ENCODE measurements at places on chromosomes 6 and 20. TPM values are rescaled to one million over a fixed set of nuclear protein-coding genes. Genes with fewer than 3 reads are reported as not detected.

GRCh38 chr20:8434326-8434876 lies 302.3 kb downstream of the PLCB1 start:
- no peak for DNase-seq

The GMEB2 gene
- 12.7 TPM for total RNA-seq

- peak; percentile 41 for DNase-seq
These were observed 21.0 kb upstream of the PRELID3B start for GRCh38 chr20:59063358-59064213.

DNA sequence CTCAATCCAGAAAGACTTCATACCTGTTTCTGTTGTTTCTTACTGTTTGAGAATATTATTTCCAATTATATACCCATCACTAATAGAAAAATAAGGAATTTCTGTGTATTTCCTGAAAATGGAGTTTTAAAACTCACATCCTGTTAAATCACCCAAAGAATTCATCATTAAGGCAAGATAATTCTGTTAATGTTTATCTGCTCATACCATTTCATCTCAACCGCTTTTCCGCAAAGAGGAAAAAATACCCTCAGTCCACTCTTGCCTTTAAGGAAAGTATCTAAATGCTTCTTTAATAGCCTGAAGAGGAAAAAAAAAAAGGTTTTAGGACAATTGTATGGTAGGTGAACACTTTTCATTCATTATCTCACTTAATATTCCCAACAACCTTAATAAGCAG lies 7.3 kb downstream of the TPMT start:
- no peak for DNase-seq

- DNase-seq, result no peak
These were observed 109.9 kb downstream of the RIN2 start for GRCh38 chr20:19867940-19868371.

DNA sequence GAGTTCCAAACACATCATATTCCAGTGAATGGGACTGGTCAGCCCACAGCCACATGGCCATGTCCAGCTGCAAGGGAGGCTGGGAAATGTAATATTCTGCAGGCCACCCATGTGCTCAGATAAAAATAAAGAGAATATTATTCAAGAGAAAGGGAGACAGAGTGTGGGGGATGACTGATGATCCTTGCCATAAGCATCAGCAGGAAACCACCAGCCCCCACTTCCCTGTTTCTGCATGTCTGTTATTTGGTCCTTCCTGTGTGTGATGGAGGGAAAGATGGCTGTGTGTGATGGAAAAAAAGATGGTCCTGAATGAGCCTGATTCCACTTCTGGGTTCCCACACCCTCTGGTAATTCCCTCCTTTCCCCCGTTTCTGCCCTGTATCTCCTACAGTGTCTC lies 13.1 kb upstream of the RSPO4 start:
- no peak for DNase-seq

GRCh38 chr6:1347161-1347560 lies 35.3 kb downstream of the FOXQ1 start:
- no peak for DNase-seq

GRCh38 chr6:111864138-111865048 lies 8.9 kb downstream of the FYN start:
- DNase-seq, result no peak

- no peak for DNase-seq
These were observed 81.3 kb upstream of the BHLHE23 start for GRCh38 chr20:63087872-63088680.

DNA sequence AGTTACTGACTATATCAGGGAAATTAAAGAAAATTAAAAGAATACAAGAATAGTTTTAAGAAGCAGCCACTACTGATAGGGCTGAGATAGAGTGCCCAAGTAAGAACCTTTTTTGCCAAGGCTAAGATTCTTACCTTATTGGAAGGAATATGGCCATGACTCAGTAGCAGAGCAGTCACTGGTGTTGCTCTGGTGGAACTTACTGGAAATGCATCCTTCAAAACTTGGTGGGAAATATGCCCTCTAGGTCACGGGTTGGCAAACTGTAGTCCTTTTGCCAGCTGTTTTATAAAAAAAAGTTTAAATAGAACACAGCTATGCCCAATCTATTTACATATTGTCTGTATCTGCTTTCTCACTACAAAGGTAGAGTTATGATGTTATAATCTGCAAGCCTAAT lies 6.0 kb downstream of the HSF2 start:
- DNase-seq, result peak; percentile 59

The TENT5A gene
- total RNA-seq, result 17.6 TPM

- DNase-seq, result no peak
These were observed 117.9 kb downstream of the GMDS start for GRCh38 chr6:2127484-2127911.

- no peak for DNase-seq
These were observed 32.1 kb downstream of the TGM2 start for GRCh38 chr20:38132910-38133501.

GRCh38 chr6:148629592-148630465 lies 117.0 kb upstream of the UST start:
- DNase-seq, result peak; percentile 49

GRCh38 chr6:3669916-3670315 lies 81.6 kb downstream of the PXDC1 start:
- no peak for DNase-seq

DNA sequence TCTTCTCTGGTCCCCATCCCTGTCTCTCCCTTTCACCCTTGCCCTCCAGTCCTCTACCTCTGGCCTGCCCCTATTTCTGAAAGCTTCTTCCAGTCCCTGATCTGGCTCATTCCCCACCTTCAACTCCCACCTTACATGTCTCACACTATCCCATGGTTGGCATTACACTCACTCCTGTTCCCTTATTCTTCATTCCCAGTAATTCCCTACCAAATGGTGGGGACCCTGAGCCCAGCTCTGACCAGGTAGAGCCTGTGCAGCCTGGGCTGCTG lies 6.4 kb downstream of the TP53INP2 start:
- DNase-seq, result no peak

The MUC21 gene
- not detected for total RNA-seq

GRCh38 chr6:40485795-40486194 lies 101.4 kb downstream of the LRFN2 start:
- no peak for DNase-seq

- DNase-seq, result peak; percentile 26
These were observed 117.5 kb upstream of the ID4 start for GRCh38 chr6:19719691-19720128.

DNA sequence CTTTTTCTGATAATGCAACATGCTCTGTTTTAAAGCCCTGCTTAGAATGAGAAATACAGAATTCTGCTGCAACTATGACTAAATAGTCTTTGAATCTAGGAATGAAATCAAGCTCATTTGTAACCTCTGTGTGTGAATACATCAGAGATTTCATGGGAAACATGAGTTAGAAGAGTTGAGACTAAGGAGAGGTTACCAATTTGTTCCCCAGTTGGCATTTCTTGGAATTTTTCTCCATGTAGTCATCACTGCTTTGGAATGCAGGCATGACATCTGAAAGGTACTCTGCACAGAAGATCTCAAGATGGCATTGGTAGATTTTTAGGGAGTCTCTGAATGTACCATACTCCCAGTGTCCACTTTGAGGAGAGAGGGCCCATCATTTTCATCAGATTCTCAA lies 237.2 kb downstream of the TFAP2A start:
- peak; percentile 61 for DNase-seq

The TINAG gene
- total RNA-seq, result 0.29 TPM

The CGA gene
- not detected for total RNA-seq

DNA sequence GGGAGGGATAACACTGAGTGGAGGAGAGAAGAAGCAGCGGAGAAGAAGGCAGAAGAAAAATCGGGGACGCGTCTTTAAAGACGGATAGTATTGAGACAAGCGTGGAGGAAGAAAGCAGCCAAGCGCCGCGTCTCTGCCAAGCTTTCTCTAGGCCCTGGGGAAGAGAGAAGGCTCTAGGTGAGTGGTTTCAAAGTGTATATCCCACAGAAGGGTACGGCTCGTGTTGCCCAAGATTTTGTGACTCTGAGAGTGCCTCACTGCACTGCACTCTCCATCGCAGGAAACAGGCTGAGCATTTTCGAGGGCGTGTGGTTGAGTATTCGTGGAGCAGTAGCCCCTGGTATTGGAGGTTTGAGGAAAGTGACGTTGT lies 185.4 kb downstream of the TRIM27 start:
- DNase-seq, result no peak

The BHLHE23 gene
- not detected for total RNA-seq

DNA sequence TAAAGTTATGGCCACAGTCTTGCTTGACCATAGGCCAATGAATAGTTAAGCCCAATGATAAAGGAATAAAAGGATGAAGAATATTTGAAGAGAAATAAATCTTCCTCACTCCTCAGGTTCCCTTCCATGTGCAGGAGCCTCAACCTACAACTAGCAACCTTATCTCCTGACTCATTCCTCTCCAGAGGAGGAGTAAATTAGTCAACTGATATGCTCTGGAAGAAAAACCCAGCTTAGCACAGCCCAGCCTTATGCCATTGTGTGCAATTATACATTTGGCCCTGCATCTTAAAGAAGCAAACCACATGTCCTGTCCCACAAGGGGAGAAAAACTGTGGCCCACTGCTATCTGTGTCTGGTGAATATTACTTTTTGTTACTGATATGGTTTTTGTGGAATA lies 82.1 kb downstream of the PHIP start:
- DNase-seq, result peak; percentile 53

The PRRT1 gene
- not detected for total RNA-seq

The BMP6 gene
- 0.06 TPM for total RNA-seq

DNA sequence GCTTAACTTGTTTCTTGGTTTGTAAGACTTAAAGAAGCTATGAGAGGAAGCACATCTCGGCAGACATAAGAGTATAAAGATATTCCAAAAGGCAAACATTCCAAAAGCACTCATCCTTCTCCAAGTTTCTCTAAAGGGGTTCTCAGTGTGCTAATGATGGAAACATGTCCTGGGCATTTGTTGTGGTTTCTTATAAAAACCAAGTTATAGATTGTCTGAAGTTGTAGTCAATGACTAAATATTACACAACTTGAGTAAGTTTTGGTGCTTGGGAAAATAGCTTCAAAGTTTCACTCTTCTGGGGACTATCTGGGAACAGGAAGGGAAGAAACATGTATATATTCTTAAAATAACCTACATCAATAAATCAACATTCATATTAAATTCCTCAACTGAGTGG lies 128.3 kb upstream of the TBX18 start:
- DNase-seq, result peak; percentile 50

DNA sequence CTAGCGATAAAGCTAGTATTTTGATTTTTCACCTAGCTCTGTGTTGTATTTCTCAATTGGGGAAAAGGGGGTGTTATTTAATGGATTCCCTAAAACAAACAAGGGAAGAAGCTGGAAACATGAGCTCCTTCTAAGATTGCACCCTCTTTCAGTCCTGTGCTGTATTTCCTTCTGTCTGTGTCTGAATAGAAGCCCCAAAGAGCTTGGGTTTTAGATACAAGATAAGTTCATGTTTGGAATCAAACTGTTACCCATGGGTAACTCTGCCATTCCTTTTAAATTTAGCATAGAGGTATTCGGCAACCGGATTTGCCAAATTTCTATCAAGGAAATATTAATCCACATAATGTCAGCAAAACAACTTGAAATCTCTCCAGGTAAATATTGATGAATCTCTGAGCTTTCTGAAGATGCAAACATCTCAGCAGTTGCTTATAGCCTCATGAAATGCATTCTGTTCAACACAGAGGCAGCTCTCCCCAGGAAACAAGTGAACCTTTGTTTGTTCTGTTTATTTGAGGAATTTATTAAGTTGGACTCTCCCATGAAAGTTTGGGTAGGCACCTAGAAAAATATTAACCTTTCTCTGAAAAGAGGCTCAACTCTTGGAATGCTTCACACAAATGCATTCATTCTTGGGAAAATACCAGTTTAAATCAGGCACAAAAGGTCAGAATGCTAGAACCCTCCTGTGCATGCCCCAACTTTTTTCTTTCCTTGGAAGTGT lies 9.9 kb upstream of the SCGN start:
- no peak for DNase-seq

- no peak for DNase-seq
These were observed 34.2 kb downstream of the RBM38 start for GRCh38 chr20:57425150-57426013.

The CST7 gene
- total RNA-seq, result not detected

DNA sequence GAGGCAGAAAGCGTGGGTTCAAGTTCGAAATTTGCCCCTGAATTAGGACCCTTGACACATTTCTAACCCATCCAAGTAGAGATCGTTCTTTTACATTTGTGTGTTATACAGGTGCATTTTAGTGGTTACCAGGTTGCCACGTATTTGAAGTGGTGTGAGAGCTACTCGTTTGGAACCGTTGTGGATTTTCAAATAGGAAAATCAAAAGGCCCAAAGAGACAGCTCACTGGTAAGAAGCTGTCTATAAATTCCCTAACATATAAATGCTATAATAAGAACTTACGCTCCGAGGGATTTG lies 1.6 kb upstream of the REV3L start:
- DNase-seq, result no peak

DNA sequence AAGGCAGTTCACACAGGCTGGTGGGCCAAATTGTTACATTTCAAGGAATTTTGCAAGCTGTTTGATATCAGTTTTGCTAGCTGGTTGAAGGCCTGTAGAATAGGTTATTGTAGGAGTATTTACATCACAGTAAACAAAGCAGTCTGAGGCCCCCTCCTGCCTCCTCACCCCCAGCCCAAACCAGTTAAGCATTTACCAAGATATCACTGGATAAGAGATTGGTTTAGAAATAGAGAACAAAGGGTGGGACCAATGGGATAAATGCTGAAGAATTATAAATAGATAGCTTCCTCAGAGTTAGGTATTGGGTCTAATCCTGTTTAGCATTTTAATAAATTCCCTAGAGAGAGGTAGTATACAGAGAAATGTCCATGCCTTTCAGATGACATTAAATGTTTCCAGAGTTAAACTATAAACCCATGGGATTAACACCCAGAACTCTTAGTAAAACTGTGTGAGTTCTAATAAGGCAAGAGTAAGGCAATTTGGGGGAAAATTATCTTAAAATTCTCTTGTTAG lies 2.3 kb upstream of the PHACTR2 start:
- DNase-seq, result no peak

The RBBP8NL gene
- not detected for total RNA-seq

The SYCP2 gene
- total RNA-seq, result 0.71 TPM

GRCh38 chr6:51892750-51893149 lies 194.7 kb downstream of the PKHD1 start:
- DNase-seq, result no peak

DNA sequence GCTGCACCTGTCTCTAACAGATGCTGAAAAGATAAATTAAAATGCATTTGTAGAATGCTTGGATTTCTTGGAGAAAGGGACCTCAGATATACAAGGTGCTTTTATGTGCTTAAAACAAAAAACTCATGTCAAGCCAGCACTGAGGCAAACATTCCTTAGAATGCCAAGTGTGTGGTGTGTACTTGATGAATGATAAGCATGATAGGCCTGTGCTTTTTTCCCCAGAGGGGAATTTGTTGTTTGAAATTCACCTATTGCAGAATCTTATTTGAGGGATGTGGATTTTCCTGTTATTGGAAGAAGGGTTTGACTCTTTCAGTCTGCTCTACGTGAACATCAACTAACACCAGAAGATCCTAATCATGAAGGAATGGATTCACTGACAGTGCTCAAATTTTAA lies 28.8 kb downstream of the TTI1 start:
- no peak for DNase-seq

Measured in LHCN-M2 (cell line).